ENCODE measurements at places on chromosomes 16 and 17. TPM values are rescaled to one million over a fixed set of nuclear protein-coding genes. Genes with fewer than 3 reads are reported as not detected.

DNA sequence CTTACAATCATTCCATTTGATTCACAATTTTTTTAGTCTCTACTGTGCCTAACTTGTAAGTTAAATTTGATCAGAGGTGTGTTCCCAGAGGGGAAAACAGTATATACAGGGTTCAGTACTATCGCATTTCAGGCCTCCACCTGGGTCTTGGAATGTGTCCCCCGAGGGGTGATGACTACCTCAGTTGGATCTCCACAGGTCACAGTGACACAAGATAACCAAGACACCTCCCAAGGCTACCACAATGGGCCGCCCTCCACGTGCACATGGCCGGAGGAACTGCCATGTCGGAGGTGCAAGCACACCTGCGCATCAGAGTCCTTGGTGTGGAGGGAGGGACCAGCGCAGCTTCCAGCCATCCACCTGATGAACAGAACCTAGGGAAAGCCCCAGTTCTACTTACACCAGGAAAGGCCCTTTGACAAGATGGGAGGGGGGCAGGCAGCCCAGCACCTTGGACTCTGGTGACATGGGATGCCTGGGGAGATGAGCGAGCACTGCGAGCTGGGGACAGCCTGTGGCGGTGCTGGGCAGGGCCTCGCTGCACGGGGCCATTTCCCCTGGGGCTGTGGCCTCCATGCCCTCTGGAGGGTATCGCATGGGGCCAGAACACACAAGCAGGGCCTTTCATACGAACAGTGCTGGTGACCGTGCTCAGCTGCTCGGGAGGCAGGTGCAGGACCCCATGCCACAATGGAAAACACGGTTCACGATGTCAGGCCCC, 33.9 kb downstream of the PDIA2 start:
- no peak overlapping the region for H3K4me3 ChIP-seq
- no peaks in the 10 kb centered on the region for H3K36me3 ChIP-seq
- H3K4me1 ChIP-seq, result no peaks in the 10 kb centered on the region
- no peaks in the 10 kb centered on the region for H3K27me3 ChIP-seq
- DNase-seq, result no peak

DNA sequence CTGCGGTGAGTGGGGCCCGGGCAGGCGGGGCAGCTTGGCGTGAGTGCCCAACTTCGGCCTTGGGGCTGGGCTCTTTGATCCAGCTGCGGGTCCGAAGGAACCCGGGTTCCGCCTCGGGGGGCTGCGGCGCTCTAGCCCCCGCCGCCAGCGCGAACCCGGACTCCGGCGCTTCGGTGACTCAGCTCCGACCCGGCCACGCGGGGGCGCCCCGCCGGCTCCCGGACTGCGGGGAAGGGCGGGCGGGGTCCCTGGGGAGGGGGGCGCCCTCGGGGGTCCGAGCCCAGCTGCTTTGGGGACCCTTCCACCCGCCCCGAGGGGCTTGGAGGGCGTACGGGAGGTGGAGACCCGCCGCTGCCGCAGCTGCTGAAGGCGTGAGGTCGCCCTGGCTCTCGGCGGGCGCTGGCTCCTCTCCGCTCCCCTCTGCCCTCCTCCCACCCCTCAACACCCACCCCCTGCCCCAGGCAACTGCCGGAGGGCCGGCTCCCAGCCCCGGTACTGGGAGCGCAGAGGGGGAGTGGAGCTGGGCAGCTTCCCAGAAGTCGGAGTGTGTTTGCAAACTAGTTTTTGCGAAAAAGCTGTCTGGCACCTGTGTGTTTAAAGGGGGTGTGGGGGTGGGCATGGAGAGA, 516 bp downstream of the CPNE2 start:
- H3K4me3 ChIP-seq, result peak overlapping the region; percentile 55
- DNase-seq, result peak; percentile 67
- H3K27me3 ChIP-seq, result no peaks in the 10 kb centered on the region
- H3K4me1 ChIP-seq, result no peaks in the 10 kb centered on the region
- H3K36me3 ChIP-seq, result no peaks in the 10 kb centered on the region

DNA sequence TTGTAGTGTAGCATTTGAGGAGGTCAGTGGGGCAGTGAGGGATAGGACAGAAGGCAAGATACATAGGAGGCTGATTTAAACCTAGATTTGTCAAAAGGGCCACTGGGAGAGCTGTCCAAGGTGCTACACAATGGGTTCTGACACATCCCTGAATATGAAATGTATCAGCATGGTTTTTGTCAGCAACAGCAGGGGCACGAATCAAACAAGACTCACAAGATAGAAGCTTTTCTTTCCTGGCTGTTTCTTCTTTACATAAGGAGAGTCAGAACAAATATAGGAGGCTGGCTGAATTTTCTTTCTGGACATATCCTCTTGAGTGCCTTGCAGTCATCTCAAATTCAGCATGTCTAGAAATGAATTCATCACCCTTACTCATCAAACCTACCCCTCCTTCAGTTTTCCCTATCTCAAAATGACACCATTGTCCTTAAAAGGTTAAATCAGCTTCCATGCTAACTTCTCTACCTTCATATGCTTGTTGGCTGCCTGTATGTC, 130.5 kb downstream of the NPIPB5 start:
- H3K4me3 ChIP-seq, result no peak overlapping the region
- DNase-seq, result no peak
- no peak overlapping the region for H3K27ac ChIP-seq
- H3K4me1 ChIP-seq, result no peaks in the 10 kb centered on the region
- H3K27me3 ChIP-seq, result no peaks in the 10 kb centered on the region

DNA sequence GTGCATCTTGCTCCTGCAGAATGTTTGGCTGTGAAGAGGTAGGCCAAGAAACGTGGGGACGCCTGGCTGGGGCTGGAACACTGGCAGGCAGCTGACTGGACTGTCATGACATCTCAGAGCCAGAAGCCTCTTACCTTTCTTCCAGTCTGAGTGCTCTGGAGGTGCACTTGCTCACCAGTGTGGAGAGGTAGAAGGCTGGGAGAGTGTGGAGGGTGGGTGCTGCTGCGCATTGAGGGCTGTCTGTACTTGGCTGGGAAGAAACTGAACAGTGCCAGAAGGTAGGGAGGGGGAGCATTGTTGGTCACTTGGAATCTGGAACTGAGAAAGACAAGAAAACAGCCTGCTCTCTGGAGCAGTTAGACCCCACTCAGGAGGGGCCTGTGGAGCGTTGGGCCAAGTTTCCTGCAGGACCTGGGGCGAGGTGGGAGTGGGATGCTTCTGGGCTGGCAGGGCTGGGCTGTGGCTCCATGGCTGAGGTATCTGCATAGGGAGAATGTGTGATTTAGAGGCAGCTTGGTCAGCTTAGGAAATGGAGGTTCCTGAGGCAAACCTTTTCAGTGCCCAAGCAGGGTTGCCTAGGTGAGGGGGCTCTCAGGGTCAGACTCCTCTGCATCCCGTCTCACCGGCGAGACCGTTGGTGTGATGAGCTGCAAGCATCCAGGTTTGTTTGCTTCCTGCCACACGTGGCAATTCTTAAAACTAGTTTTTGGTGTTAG, 55.1 kb downstream of the KSR1 start:
- DNase-seq, result no peak
- H3K36me3 ChIP-seq, result no peaks in the 10 kb centered on the region
- H3K27me3 ChIP-seq, result no peaks in the 10 kb centered on the region
- H3K4me3 ChIP-seq, result no peak overlapping the region

DNA sequence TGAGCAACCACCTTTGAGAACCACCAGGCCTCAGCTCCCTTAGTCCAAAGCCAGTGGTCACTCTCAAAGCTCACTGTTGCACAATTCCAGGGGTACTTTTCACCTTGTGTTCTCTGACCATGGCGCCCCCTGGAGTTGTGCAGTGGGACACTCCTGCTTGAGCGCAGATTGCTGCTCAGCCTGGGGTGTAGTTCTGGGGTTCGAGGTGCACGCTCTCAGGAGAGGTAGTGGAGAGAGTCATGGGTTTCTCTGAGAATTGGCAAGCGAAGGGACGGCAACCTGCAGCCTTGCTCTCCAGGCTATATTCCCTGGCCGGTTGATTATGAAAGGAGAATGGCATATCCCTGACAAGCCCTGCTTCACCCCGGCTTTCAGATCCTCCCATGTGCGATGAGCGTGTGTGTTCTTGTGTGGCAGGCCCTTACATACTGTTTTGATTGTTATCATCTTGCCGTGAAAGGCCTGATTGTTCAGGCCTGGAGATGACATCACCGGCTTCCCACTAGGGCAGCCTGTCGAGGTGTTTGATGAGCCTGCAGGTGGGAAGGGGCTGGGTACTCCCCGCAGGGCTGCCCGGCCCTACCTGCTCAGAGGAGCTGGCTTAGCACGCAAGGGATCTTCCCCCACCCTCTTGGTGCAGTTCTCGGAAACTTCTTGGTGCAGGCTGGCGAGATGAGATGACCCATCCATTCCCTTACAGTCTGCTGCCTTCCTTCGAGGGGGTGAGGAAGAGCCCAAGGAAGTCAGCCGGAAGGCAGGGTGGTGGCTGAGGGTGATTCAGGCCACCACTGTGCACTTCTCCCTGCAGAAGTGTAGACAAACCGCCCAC, 431.2 kb downstream of the SLC39A11 start:
- H3K27me3 ChIP-seq, result no peaks in the 10 kb centered on the region
- H3K27ac ChIP-seq, result no peak overlapping the region
- no peaks in the 10 kb centered on the region for H3K4me1 ChIP-seq
- H3K4me3 ChIP-seq, result no peak overlapping the region

- no peak overlapping the region for H3K4me3 ChIP-seq
- no peaks in the 10 kb centered on the region for H3K36me3 ChIP-seq
- no peaks in the 10 kb centered on the region for H3K27me3 ChIP-seq
- DNase-seq, result no peak
Observed at GRCh38 chr16:22235839-22236745, 30.0 kb downstream of the EEF2K start.

DNA sequence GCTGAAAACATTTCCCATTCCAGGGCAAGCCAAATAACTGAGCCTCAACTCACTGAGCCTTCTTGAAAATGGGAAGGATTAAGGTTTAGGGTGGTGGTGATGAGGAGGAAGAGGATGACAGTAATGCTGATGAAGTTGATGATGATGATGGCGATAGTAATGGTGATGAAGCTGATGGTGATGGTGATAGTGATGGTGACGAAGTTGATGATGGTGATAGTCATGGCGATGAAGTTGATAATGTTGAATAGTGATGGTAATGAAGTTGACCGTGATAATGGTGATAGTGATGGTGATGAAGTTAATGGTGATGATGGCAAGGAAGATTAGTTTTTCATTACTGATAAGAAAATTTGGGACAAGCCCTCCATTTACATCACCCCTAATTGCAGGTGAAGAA, 285.8 kb upstream of the DYNLRB2 start:
- H3K36me3 ChIP-seq, result no peaks in the 10 kb centered on the region
- H3K4me3 ChIP-seq, result no peak overlapping the region
- DNase-seq, result no peak
- peaks cover 5% of the 10 kb centered on the region for H3K4me1 ChIP-seq
- H3K27me3 ChIP-seq, result no peaks in the 10 kb centered on the region

DNA sequence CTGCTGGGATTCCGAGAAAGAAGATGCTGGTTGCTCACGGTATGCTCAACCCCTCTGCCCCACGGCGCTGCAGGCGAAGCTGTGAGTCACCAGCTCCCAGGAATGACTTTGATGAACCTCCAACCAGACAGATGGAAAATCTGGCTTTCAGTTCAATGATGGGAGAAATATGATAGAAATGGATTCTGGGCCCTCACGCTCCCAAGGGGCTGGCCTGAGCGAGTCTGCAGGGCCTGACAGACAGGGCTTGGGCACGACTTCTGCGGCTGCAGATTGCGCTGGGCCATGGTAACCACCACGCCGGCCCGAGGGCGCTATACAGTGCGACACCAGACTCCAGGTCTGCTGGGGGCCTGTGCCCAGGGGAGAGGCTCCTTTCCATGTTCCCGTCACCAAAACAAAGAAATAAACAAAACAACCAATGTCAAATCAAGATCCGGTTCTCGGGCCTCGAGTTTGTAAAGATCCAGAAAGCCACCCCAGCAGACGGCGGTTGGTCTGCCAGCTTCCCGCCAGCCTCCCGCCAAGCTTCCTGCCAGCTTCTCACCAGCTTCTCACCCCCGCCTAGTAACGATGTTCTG, 11.1 kb upstream of the ABR start:
- no peak overlapping the region for H3K4me3 ChIP-seq
- no peaks in the 10 kb centered on the region for H3K36me3 ChIP-seq

DNA sequence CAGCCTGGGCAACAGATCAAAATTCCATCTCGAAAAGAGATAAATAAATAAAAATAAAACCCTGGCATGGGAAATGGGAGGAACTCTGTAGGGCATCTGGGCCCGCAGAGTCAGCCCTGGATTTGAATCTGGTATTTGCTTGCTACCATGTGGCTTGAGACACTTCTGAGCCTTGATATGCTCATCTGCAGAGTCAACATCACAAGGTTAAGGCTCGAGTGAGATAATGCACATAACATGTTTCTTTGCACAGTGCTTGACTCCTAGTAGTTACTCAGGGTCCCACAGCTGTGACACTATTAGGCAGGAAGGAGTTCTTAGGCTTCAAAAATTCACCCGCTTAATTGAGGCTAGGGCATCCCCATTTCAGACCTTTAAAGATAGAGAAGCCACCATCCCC, 21.3 kb downstream of the CDK5RAP3 start:
- DNase-seq, result no peak
- H3K36me3 ChIP-seq, result no peaks in the 10 kb centered on the region
- no peaks in the 10 kb centered on the region for H3K4me1 ChIP-seq
- no peak overlapping the region for H3K27ac ChIP-seq

DNA sequence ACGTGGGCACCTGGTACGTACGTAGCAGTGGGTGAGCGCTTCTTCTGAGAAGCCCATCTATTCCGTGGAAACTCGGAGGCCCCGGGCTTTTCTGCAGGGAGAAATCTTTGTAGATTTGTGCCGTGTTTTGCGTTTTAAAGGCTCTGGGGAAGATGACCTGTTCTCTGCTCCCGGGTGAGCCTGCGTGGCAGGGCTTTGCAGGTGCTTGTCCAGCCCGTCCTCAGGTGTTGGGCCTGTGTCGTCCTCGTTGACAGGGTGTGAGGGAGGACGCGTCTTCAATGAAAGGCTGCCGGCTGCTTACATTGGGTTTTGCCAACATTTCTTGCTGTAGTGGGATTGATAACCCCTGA, 87.5 kb upstream of the ZNF750 start:
- no peak overlapping the region for H3K27ac ChIP-seq
- H3K36me3 ChIP-seq, result no peaks in the 10 kb centered on the region
- H3K4me1 ChIP-seq, result peaks cover 5% of the 10 kb centered on the region
- no peak overlapping the region for H3K4me3 ChIP-seq
- no peaks in the 10 kb centered on the region for H3K27me3 ChIP-seq
- no peak for DNase-seq

DNA sequence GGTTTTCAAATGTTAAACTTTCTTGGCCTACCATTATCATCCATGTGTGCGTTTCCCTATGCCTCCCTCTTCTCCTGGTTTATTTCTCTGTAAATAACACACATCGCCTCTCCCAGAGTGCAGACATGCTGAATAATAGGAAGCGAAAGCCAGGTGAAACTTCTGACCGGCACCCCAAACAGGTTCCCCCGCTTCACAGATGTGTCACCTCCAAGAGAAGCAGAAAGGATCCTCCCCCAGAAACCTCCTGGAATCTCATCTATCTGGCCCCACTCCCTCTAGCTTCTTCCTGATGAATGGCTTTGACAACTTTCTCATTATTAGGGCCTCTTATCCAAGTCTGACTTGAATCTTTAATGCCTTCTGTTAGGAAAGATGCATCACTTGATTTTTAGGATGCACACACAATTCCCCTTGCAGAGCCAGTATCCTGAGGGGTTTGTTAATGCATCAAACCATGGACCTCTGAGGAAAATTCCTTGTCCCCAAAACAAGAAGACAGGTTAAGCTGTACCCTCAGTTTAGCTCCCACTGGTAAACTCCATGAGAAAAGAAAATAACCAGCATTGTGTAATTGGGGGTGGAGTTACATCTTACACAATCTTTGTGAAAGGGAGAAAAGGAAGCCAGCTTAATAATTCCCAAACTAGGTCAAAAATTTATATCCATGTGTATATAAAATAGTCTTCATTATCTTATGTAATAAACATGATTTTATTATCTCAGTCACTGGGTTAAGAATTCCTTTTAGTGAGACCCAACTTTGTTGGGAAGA, 20.1 kb upstream of the HYDIN start:
- H3K4me1 ChIP-seq, result no peaks in the 10 kb centered on the region
- no peaks in the 10 kb centered on the region for H3K27me3 ChIP-seq
- no peak overlapping the region for H3K4me3 ChIP-seq

KRTAP2-3 gene
- not detected for total RNA-seq

GNG13 gene
- total RNA-seq, result not detected

YBX2 gene
- 1.8 TPM for total RNA-seq
